ENCODE measurements at places on chromosomes 4 and X.

GRCh38 chr4:184765473-184766340, 31.8 kb upstream of the CENPU start:
- no peak for DNase-seq

GRCh38 chrX:111743316-111743715, 62.3 kb downstream of the ALG13 start:
- no peak for DNase-seq

GRCh38 chrX:23898412-23898959, 9.3 kb downstream of the APOO start:
- DNase-seq, result no peak

- DNase-seq, result no peak
Measured at GRCh38 chr4:156553659-156554058, 417.9 kb downstream of the PDGFC start.

DNA sequence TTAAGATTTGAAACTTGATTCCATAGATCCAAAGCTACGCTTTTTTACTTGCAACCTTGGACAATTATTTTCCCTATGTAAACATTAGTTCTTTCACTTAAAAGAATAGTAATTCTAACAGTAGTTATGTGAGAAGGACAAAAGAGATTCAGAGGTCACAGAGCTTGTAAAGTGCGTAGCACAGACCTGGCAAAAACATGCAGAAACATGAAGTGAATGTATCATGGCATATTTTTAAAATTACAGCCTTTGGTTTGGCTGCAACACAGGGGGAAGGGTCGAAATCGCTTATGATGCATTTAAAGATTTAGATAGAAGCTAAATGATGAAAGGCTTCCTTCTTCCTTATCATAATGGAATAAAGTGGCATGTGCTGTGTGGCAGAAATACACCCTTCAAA, 1068.8 kb downstream of the ARAP2 start:
- DNase-seq, result no peak

DNA sequence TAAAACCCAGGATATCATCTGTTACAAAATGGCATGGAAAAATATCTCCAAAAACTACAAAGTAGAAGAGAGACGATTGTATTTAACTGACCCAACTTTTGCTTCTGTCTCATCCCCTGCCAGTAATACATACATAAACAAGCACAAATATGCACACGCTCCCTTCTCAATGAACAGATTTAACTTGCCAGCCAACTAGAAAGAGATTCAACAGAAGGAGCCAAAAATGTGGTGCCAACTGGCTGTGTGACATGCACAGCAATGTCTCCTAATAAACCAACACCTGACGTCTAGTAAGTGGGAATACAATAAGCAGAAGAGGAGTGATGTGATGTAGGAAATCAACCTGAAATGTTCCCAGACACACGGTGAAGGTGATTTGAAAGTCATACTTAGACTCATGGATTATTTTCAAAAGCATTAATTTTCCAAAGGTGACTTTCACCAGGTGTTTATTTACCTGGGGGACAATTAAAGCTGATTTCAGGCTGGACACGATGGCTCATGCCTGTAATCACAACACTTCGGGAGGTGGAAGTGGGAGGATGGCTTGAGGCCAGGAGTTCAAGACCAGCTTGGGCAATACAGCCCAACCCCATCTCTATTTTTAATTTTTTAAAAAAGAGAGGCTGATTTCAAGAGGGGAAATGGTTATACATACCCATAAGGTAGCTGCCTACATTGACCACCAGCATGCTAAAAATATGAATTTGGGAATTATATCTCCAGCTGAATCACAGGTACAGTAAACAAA, 33.7 kb downstream of the SH3RF1 start:
- DNase-seq, result no peak

- no peak for DNase-seq
Measured at GRCh38 chr4:93732509-93732908, 96.0 kb upstream of the ATOH1 start.

GRCh38 chr4:1478766-1479355, 72.6 kb upstream of the NKX1-1 start:
- DNase-seq, result no peak

GRCh38 chr4:84799318-84799717, 167.2 kb downstream of the WDFY3 start:
- no peak for DNase-seq

GRCh38 chr4:134708616-134709015, 507.0 kb upstream of the PABPC4L start:
- DNase-seq, result no peak

All from activated CD4-positive, CD25-positive, alpha-beta regulatory T cell (primary cell).